Activated gamma-delta T cell treated with Interleukin-2 at 50 U/mL for 16 hours (primary cell): ENCODE measurements at places on chromosomes 7 and 10.

DNA sequence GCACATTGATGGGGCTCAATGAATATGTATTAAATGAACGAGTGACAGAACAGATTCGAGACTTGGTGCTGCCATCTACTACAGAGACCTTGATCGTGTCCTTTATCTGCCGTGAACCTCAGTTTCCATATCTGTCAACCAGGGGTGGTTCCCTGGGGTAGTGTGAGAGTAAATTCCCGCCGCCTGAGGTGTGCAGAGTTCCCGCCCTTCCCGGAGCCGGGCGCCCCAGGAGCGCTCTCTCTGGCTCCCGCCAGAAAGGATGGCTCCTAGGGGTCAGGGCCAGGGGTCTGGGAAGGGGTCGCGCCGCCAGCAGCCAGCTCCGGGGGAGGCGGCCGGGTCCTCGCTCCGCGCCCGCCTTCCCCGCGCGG, 333 bp upstream of the PLCE1 start:
- no peak for DNase-seq

DNA sequence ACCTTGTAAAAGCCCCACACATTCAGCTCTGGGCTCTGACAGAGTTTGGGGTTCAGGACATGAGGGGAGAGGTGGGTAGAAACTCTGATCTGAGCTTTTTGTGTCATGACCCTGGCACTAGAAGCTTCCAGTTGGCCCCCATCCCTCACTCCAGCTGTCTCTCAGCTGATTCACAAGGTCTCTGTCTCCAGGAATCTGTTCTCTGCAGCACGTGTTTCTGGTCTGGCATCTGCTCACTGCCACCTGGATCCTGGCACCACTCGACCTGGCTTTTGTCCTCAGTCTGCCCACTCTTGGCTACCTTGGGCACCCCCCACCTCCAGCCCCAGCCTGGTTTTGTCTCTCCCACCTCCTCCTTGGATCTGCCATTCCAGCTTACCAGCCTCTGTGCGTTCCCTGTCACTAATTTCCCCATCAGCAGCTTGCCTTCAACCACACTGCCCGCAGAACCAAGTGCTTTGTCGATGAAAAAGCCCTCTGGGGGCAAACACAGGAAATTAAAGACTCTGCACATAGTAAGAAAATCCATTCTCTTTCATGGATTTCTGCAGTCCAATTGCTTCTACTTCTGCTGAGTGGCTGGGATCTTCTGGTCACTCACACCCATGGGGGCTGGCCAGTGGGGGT, 18.3 kb upstream of the ADCYAP1R1 start:
- DNase-seq: no peak

DNA sequence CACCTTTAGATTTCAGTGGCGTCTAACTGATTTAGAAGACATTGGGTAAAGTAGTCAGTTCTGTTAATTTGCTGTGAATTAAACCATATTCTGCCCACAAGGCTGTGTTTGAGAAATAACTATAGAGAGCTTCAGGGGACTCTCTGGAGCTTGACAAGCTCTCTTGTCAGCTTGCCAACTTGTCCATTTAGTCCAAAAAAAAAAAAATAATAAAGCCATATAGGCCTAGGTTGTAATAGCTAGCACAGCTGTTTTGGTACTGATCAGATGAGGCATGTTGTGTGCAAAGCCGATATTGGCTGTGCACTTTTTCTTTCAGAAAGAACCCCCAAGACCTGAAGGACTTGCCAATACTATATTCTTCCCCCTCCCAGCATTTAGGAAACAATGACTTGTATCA, 20.2 kb upstream of the ZNF282 start:
- DNase-seq: no peak

DNA sequence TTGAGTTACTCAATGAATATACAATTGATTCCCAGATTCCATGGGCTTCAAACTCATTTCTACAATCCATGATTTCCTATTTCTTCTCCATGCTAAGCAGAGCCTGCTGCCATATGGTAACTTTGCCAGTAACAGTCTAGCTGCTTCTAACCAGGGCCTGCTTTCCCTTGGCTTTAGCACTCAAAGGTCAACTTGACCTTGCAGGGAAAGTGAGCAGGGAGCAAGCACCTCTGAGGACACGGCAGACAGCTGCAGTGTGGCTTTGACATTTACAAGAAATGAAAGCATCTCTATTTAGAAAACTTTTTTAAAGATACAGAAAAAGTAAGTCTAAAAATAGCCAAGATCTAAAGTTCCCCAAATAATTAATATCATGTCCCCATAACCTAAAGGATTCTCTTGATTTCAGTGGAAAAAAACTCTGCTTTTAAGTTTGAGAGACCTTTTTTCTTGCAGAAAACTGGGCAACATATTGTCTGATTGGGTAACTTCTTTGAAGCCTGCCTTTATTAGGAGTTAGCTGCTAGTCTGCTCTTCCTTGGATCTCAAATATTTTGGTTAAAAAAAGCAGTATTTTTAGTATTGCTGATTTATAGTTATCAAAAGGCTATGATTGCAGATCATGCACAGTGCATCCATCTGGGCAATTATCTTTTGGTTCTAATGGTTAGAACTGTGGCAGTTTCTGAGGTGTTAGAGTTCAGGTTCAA, 257.9 kb downstream of the AHR start:
- DNase-seq: no peak

GRCh38 chr10:89240519-89240918, 11.1 kb downstream of the LIPA start:
- DNase-seq: no peak

GRCh38 chr10:61682323-61682722, 19.6 kb downstream of the CABCOCO1 start:
- DNase-seq: no peak
